NCI-H774 (cell line): ENCODE measurements at places on chromosomes 12 and 14.

- DNase-seq, result no peak
Observed at GRCh38 chr12:109113661-109114321, 2.6 kb upstream of the ACACB start.

- DNase-seq, result no peak
Observed at GRCh38 chr14:83975841-83976770, 1553.8 kb upstream of the FLRT2 start.

GRCh38 chr12:68118096-68118755, 41.3 kb downstream of the IFNG start:
- no peak for DNase-seq

DNA sequence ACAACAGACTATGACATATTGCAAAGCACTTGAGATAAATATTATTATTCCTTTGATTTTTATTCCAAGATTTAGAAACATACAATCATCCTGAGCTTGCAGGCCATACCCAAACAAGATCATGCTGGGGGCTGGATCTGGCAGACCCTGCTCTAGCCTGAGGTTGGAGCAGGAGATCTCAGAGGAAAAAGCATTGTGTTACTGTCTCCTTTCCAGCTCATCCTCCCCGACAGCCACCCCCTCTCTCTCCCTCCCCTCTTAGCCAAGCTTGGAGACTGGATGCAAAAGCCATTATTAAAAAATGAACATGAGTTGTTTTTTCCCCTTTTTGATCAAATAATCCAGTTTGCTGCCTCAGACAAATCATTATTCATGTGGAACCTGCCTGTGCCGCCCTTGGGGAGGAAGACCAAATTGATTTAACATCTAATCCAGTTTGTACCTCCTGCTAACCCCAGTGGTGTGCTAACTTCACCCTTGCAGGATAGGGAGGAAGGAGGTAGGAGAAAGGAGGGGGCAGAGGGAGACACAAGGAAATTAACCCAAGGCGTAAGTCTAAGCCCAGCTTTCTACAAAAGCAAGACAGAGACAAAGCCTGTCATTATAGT, 565.8 kb upstream of the TBX3 start:
- DNase-seq, result no peak

GRCh38 chr12:74847169-74847568, 309.5 kb downstream of the ATXN7L3B start:
- DNase-seq, result no peak

- no peak for DNase-seq
Observed at GRCh38 chr12:94873734-94874517, 129.6 kb downstream of the NDUFA12 start.

DNA sequence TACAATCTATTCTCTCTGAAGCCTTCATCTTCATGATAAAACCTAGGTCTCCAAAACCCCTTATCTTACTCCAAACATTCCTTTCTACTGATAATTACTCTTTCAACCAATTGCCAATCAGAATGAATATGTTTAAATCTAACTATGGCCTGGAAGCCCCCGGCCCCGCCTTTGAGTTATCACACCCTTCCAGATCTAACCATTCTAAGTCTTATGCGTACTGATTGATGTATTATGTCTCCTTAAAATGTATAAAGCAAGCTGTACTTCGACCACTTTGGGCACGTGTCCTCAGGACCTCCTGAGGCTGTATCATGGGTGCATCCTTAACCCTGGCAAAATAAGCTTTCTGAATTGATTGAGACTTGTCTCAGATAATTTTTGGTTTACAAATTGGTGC, 14.4 kb downstream of the PABPN1 start:
- DNase-seq, result no peak

- DNase-seq, result no peak
Observed at GRCh38 chr14:94562941-94563883, 2.0 kb downstream of the SERPINA4 start.

- no peak for DNase-seq
Observed at GRCh38 chr12:54383041-54383609, 1.4 kb downstream of the ZNF385A start.

DNA sequence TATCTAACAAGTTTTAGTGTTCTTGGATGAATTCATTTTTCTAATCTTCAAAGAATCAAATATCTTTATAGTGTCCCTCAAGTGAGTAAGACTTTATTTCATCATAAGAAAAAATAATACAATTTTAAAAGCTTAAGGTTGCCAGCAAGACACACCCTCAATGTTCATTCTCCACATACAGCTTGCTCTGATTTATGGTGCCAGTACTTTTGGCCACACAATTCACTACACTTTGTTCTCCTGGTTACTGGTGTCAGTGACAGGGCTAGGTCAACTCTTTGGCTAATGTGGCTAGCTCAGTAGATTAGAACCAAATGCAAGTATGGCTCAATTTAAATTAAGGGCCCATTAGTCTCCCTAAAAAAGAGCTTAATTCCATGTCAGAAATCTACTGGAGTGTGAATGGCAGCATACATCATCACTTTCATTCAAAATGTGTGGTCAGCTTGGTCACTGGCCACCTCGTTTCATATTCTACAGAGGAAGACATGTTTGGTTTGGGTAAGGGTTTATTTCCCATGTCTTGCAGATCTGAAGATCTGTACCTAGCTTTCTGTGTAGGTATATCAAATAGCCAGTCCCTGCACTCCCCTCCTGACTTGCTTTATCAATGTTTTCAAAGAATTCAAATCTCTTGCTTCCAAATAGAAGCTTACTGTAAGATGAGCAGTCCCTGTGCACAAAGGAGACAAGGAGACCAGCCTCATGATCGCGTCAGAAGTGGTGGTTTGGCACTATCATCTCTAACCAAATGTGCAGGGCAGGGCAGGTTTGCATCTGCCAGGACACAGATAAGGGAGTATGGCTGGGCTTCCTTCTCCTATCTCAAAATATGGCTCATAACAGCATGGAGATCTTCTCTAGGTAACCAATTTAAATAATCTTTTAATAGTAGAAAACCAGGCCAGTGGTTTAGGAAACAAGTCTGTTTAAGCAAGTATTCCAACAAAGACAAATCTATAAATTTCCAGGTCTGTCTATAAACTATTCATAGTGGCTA, 31.3 kb downstream of the HECTD4 start:
- DNase-seq, result no peak

DNA sequence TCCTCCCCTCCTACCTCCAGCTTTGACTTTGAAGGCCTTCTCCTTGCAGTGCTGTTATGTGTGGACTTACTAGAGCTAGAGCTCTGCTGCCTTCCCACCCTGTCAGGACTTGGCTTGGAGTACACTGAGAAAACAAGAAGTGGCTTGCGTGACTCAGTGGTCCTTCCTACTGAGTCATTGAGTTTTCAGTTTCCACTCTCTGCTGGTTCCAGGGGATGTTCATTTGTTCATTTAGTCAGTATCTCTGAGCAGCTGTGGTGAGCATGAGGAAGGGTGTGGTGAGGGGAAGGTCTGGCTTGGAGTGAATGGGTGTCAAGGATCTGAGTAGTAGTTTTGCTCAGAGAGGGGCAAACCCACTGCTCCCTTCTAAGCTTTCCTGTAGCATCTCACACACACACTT, 17.2 kb upstream of the ELK3 start:
- no peak for DNase-seq

GRCh38 chr12:104138797-104139152, 765 bp upstream of the NFYB start:
- DNase-seq, result no peak

- no peak for DNase-seq
Observed at GRCh38 chr12:25764892-25765291, 193.6 kb upstream of the RASSF8 start.

DNA sequence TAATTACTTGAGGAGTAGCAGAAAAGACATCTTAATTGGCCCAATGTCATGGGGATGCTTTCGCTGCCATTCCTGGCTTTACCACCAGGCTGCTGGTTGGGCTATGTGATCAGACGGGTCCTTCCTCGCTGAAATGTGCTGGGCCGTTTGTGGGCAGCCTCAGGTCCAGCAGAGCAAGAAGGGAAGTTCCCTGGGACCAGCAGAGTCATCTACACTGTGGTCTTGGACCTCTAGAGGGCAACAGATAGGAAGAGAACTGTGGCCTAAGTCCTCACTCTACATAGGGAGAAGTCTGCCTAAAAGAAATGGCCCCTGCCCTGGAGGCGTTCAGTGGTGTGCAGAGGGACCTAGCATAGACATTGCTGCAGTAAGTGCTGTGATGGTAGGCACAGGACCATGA, 10.9 kb downstream of the EVL start:
- no peak for DNase-seq

DNA sequence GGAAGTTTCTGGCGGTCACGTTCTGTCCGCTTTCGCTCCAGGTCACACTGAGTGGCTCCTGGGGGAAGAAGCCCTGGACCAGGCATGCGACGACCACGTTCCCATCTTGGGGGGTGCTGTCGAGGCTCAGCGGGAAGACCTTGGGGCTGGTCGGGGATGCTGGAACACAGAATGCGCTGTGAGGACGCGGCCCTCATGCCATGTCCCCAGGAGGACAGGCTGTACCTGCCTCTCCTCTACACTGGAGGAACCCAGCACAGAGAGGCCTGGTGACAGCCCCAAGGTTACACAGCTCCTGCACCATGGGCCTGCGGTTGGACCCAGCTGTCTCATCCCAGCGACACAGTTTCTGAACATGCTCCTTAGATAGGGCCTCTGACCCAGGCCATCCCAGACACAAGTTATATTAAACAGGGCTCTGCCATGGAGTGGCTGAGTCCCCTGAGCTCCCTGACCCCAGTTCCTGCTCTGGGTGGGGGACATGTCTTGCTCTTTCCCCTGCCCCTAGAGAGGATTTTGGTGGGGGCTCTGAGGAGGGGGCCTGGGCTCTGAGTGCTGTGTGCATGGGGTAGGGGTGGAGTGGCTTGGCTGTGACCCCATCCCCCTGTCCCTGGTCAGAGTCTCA, 62.0 kb downstream of the TMEM121 start:
- no peak for DNase-seq

GRCh38 chr14:77088219-77088618, 9.8 kb upstream of the CIPC start:
- DNase-seq, result peak; percentile 74

- no peak for DNase-seq
Observed at GRCh38 chr12:49609059-49609874, 3.8 kb upstream of the FAM186B start.

DNA sequence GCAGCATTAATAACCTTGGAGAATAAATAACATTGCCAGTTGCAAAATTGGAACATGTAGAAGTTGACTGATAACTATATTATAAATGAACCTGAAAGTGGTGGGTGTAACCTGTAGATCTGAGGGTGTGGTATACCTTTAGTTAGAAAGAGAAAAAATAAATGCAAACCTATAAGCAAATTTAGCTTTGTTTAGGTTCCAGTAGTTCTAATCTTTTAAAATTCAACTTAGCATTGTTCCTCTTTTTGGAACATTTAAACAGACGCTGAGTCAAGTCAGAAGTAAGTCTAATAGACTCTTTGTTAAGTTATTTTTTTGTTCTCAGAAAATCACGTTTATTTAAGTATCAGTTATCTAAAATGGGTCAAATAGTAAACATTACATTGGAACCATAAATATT, 120.0 kb downstream of the DNAI7 start:
- no peak for DNase-seq

DNA sequence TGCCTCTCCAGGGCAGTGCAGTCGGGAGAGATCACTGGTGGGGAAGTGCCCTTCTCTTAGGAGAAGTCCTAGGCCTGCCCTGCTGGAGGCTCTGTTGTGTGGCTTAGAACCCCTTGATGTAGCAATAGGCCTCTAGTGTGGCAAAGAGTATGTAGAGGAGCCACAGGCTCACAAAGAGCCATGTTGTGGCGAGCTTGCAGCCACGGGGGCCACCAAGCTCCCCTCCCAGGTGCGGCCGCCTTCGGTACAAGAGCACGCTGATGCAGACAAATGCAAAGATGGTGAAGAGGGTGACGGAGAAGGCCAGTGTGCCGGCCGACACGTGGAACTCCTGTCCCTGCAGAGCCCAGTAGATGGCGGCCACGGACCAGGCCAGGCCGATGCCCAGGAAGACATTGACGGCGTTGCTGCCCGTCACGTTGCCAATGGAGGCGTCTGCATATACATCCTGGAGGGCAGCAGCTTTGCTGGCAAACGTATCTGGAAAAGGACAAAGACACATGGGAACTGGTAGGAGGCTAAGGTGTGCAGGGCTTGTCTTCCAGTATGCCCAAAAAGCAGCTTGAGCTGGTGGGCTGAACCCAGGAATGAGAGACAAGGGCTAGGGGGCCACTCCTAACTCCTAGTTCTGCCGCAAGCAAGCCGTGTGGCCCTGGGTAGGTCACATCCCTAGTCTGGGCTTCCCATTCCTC, 142.8 kb downstream of the SLC8A3 start:
- peak; percentile 40 for DNase-seq

- DNase-seq, result no peak
Observed at GRCh38 chr12:96063046-96063445, 27.7 kb upstream of the LTA4H start.
